ENCODE measurements at places on chromosomes 7 and 10.

DNA sequence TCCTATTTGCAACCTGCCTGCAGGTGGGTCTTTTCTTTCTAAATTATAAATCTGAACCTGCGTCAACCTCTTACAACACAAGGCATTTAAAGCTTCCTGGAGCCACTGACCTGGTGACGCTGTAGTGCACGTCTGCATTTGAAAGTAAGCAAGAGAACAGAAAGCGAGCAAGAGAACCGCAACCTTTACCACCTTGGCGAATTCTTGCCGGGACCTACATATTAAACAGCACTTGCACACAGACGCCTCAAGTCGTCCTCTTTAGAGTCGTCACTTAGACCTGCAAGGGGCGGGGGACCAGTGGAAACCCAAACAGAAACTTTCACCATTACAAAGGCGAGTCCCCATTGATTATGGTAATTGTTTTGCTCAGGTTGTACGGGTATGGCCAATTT, 9.5 kb downstream of the GLI3 start:
- DNase-seq = no peak

- DNase-seq = peak; percentile 34
These were observed 13.7 kb upstream of the SAMD8 start for GRCh38 chr10:75097666-75098285.

DNA sequence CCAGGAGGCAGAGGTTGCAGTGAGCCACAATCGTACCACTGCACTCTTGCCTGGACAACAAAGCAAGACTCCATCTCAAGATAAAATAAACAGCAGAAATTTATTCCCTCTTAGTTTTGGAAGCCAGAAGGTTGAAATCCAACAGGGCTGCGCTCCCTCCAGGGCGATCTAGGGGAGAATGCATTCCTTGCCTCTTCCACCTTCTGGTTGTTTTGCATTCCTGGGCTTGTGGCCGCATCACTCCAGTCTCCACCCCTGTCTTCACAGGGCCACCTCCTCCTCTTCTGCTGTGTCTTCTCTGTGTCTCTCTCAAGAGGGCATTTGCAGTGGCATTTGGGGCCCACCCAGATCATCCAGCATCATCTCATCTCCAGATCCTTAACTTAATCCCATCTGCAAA, 36.2 kb downstream of the LIMK1 start:
- no peak for DNase-seq

GRCh38 chr10:122343936-122344335, 30.6 kb upstream of the PLEKHA1 start:
- no peak for DNase-seq

- DNase-seq = no peak
These were observed 194.4 kb upstream of the RNF32 start for GRCh38 chr7:156445997-156446761.
